Brain microvascular endothelial cell (primary cell): ENCODE measurements at places on chromosomes 2 and 18.

- DNase-seq, result no peak
Measured at GRCh38 chr2:100673691-100674485, 111.1 kb downstream of the PDCL3 start.

GRCh38 chr18:73719611-73720010, 428.0 kb downstream of the FBXO15 start:
- no peak for DNase-seq

DNA sequence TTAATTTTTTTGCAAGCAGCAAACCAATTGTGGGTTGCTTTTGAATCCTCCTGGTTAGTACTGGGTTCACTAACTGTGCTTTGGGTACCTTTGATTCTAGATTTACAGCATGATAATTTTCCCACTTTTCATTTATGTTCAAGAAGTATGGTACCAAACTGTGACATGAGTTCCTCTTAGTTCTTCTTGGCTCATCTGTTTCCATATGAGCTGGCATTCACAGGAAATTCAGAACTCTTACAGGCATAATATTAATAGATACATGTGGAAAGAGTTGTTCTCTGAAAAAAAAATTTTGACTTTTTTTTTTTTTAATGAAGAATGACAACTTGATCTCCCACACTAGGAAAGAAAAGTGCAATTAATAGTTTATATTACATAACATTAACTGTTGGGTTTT, 59.4 kb downstream of the FMNL2 start:
- DNase-seq, result no peak

- no peak for DNase-seq
Measured at GRCh38 chr2:28035163-28035690, 144.7 kb downstream of the BABAM2 start.

DNA sequence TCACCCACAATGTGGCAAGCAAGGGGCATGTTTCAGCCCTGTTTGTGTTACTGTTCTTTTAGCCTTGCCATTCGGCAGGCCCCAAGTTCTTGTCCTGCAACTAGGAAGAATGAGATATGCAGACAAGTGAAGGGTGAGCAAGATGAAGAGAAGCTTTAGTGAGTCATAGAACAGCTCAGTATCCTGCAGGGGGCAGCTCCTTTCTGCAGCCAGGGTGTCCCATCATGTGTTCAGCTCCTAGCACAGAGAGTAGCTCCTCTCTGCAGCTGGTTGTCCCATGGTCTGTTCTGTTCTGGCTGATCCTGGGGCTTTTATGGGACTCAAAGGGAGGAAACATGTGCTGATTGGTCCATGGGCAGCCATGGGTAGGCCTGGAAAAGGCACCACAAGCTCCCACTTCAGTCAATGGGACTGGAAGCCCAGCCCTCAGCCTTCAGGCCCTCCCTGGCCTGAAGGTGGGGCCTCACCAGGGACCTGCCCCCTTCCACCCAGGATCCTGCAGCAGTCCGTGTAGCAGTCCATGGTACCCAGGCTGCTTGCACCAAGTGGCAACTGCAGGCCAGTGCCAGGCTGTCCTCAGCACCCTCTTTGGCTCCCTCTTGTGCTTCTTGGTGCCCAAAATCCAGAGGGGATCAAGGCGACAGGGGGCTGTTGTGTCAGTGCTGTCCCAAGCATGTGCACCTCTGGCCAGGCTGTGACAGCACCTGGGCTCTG, 326.4 kb downstream of the NR4A2 start:
- peak; percentile 1 for DNase-seq

GRCh38 chr2:94877129-94877528, 5.9 kb downstream of the TEKT4 start:
- no peak for DNase-seq

GRCh38 chr2:203261326-203262159, 22.7 kb downstream of the CYP20A1 start:
- no peak for DNase-seq

DNA sequence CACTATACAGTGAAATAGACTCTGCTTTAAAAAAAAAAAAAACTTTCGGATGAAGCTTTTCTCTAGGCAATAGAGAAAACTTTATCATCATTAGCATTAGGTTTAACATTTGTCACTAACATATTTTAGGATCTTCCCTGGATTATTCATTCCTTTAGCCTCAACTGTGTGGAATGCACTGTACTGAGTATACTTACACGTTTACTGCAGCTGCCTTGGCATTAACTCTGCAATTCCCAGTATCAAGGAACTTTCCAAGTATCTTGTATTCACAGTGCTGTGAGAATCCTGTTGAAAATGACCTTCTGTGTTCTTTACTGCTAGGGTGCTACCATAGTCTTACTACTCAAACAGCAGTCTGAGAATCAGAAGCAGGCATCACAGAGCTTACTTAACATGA, 328.2 kb upstream of the COL3A1 start:
- DNase-seq, result peak; percentile 18

GRCh38 chr18:48932822-48933510, 17.8 kb downstream of the SMAD7 start:
- peak; percentile 75 for DNase-seq

DNA sequence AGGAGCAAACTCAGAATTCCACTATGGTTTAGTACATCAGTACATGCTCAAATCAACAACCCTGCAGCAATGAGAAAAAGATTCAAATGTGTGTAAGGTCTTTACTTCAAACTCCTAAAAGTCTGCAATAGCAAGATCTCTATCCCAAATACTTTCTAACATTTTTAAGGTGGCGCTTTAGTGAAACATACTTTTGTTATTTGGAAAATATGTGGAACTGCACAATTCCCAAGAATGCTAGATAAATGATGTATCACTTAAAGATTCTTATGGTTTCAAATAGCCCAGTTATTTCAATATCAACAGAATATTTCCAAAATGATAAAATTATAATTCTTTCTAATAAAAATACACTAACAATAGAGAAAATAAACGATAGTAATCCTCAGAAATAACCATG, 227.6 kb upstream of the SMAD7 start:
- no peak for DNase-seq

DNA sequence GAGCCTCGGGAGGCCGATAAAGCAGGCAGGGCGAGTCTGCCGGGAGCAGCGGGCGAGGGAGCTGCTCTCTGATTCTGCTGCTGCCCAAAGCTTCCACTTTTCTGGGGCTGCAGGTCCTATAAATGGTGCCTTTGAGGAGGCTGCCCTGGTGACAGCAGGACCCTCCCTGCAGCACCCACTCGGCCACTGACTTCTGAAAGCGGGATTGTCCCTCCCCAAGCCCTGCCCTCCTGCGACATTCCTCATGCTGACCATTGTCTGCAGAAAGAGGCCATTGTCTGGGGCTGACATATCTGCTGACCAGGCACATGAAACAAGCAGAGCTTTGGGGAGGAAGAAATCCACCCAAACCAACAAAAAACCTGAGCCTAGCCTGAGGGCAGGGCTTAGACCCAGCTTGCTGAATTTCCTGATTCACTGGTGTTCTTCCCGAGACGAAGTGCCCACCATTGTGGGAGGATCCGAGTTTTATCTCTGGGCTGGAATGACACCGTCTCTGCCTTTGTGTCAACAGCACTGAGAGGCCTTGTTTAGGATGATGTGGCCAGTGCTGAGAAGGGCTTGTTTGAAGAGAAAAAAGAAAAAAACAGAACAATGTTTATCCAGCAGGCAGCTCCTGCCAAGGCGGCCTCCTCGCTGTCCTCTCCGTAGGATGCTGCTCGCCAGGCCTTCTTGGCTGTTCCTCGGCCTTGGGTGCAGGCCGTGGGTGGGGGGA, 129.7 kb downstream of the MYCN start:
- no peak for DNase-seq
